ENCODE measurements at places on chromosomes 1 and 21.

GRCh38 chr1:67743072-67743725 lies 58.2 kb downstream of the GADD45A start:
- DNase-seq, result no peak

- DNase-seq, result no peak
Observed at GRCh38 chr1:27632387-27633297, 2.3 kb downstream of the FGR start.

DNA sequence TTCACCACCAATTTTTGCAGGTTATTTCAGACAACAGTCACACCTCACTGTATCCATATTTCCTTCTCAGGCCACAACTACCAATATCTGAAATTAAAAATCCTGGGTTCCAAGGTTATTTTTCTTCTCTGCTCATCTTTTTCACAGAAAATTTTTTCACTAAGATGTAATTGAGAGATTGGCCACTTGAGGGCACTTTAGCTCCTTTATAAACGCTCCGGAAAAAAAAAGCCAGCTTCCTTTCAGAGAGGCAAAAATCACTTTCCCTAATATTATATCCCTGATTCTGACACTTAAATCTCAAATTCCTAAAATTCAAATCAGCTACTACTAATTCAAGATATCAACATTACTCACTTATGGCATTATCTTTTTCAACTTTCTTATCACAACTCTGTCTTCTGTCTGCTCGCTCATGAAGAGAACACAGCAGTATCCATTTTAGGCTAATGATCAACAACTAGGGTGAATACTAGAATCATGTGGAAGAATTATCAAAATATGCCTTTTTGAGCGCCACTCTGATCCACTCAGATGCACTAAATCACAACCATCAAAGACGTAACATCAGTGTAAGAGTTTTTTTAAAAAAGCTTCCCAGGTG lies 101.4 kb upstream of the RGS1 start:
- DNase-seq, result no peak

GRCh38 chr1:54310439-54311328 lies 95.5 kb downstream of the SSBP3 start:
- no peak for DNase-seq

- no peak for DNase-seq
Observed at GRCh38 chr1:111903148-111903870, 86.2 kb downstream of the KCND3 start.

DNA sequence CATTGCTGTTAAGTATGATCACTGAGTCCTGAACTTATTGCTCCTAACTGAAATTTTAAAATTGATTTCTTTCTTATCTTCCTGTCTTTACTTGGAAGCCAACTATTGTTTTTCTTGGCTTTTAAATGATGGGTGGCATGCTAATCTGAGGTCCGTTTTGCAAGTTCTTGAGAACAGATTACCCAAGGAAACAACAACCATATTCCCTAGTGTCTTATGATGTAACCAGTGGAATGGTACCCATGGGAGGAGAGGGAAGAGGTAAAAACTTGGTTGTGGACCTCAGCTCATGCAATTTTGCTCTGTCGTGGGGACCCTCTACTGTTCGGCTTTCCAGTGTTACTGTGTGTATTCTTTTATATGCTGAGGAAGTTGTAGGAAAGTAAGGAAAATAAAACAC lies 454.8 kb upstream of the ADAMTS5 start:
- DNase-seq, result no peak

GRCh38 chr1:39205102-39205780 lies 746 bp downstream of the MACF1 start:
- DNase-seq, result peak; percentile 19

Data from fibroblast of skin of left biceps (primary cell).